ENCODE measurements at places on chromosomes 16 and 17. TPM values are rescaled to one million over a fixed set of nuclear protein-coding genes. Genes with fewer than 3 reads are reported as not detected.

Gene NR1D1
- polyA plus RNA-seq = 7.5 TPM

- no peak for DNase-seq
- H3K4me1 ChIP-seq = peaks cover 7% of the 10 kb centered on the region
- H3K27me3 ChIP-seq = no peaks in the 10 kb centered on the region
- no peak overlapping the region for H3K4me3 ChIP-seq
Measured at GRCh38 chr17:65886315-65887245, 305.4 kb downstream of the CEP112 start.

- DNase-seq = no peak
- no peaks in the 10 kb centered on the region for H3K36me3 ChIP-seq
- no peak overlapping the region for H3K4me3 ChIP-seq
- H3K4me1 ChIP-seq = peaks cover 7% of the 10 kb centered on the region
- H3K27me3 ChIP-seq = no peaks in the 10 kb centered on the region
Measured at GRCh38 chr17:34398990-34399389, 36.0 kb upstream of the CCL1 start.

Gene SLC5A2
- polyA plus RNA-seq = 0.03 TPM

Gene TGFB1I1
- 3.7 TPM for polyA plus RNA-seq

DNA sequence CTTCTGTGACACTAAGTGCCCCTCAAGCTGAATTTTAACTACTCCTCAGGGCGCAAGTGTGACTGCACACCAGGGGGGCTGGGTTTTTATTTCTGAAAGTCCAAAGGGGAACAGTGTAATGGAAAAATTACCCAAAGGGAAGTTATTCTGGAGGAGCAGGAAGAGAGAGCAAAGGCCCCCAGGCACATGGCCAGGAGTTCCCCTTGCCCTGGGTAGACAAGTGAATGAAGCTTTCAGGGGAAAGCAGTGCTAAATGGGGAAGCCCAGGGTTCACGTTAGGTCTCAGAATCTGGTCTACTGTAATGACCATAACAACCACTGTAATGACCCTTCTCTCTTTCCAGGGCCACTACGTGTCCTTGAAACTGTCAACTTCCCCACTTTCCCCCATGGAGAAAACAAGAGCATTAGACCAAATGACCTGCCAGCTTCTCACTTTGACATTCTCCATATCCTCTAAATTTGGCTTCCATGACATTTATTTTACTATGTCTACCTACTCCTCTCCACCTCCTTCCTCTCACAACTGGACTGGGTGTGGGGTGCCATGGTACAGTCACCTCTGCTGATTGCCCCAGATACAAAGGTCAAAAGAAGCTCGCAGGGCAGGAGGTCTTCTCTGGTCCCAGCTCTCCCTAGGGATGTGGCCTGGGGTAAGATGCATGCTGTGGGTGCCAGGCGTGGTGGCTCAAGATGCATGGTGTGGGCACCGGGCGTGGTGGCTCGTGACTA is 34.1 kb upstream of the MMP2 start:
- no peaks in the 10 kb centered on the region for H3K27me3 ChIP-seq
- H3K36me3 ChIP-seq = no peaks in the 10 kb centered on the region
- DNase-seq = no peak
- H3K27ac ChIP-seq = no peak overlapping the region
- no peaks in the 10 kb centered on the region for H3K4me1 ChIP-seq

DNA sequence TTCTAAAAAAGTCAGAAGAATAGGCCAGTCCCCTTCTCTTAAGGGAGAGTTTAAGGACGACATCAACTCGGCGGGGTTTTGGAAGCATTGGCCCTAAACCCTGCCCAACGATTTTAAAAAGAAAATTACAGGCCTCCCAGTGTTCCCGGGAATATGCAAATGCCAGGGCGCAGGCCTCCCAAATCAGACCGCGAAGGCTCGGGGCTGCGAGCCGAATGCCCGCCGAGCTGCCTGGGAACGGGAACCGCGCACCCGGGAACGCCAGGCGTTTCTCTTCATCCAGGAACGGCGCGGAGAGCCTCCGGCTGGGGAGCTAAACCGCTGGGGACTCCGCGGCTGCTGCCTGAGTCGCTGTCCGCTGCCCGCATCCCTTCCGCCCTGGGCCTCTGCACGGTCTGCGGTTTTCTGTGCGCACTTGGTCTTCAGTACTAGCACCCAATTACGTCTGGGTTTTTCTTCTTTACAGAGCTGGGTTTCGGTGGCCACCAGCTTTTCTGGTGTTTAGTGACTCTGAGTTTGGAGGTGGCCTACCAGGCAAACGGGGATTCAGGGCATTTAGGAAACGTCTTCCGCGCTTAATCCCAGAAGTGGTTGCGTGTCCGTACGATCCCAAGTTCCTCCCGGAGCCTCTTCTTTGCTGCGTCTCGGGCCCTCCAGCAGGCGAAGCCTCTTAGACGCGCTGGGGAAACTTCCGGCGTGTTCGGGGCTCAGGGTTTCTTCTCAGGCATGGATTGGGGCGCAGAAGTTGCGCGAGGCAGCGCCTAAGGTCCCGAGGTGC is 5.7 kb downstream of the IRX5 start:
- no peaks in the 10 kb centered on the region for H3K27me3 ChIP-seq
- peak overlapping the region; percentile 83 for H3K27ac ChIP-seq
- DNase-seq = no peak
- peak overlapping the region; percentile 88 for H3K4me3 ChIP-seq

All from keratinocyte (primary cell).